Glomerular endothelial cell (primary cell): ENCODE measurements at places on chromosomes 12 and 14. TPM values are rescaled to one million over a fixed set of nuclear protein-coding genes. Genes with fewer than 3 reads are reported as not detected.

- no peak for DNase-seq
Observed at GRCh38 chr12:116859079-116859478, 22.2 kb downstream of the HRK start.

- DNase-seq: no peak
Observed at GRCh38 chr12:27015730-27016076, 1.5 kb upstream of the TM7SF3 start.

GRCh38 chr12:54831631-54832030, 22.7 kb upstream of the MUCL1 start:
- no peak for DNase-seq

Gene COX8C
- total RNA-seq: not detected in 2 replicates

GRCh38 chr12:93749515-93749914, 72.3 kb downstream of the CRADD start:
- no peak for DNase-seq

Gene KLHL42
- 16.8 and 31.2 TPM in 2 replicates for total RNA-seq

DNA sequence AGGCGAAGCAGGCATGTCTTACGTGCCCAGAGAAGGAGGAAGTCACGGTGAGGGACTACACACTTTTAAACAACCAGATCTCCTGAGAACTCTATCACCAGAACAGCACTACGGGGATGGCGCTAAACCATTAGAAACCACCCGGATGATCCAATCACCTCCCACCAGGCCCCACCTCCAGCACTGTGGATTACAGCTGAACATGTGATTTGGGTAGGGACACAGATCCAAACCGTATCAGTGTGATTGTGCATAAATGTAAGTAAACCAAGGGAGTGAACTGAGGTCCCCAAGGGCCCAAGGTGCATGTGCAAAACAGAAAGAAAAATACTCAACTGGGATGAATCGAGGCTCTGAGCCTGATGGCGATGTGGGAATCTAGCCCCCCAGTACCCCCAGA, 134.2 kb downstream of the DICER1 start:
- DNase-seq: no peak

- DNase-seq: no peak
Observed at GRCh38 chr12:2335109-2335508, 282.3 kb downstream of the CACNA1C start.

DNA sequence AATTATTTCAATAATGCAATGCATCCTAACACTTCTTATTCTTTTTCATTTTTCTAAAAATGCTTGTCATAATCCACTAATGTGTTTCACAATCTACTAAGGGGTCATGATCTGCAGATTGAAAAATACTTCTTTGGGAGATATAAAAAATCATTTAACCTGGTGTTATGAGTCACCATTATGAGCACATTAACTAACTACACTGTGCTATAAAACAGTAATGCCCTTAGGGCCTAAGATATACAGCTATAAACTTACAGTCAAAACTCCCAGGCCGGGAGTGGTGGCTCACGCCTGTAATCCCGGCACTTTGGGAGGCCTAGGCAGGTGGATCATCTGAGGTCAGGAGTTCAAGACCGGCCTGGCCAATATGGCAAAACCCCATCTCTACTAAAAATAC, 14.2 kb downstream of the ATXN2 start:
- DNase-seq: no peak

DNA sequence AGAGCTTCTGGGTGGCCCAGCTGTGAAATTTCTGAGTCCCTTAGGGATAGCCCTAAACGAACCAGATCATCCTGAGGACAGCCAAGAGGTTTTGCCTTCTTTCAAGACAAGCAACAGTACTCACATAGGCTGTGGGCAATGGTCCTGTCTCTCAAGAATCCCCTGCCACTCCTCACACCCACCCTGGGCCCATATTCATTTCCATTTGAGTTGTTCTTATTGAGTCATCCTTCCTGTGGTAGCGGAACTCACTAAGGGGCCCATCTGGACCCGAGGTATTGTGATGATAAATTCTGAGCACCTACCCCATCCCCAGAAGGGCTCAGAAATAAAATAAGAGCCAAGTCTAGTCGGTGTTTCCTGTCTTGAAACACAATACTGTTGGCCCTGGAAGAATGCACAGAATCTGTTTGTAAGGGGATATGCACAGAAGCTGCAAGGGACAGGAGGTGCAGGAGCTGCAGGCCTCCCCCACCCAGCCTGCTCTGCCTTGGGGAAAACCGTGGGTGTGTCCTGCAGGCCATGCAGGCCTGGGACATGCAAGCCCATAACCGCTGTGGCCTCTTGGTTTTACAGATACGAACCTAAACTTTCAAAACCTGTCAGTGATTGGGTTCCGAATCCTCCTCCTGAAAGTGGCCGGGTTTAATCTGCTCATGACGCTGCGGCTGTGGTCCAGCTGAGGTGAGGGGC, 38.9 kb downstream of the DAD1 start:
- no peak for DNase-seq

Gene TXNDC16
- 2.4 and 4.7 TPM in 2 replicates for total RNA-seq

- no peak for DNase-seq
Observed at GRCh38 chr12:70557583-70558191, 79.5 kb downstream of the PTPRB start.

- peak; percentile 95 for DNase-seq
Observed at GRCh38 chr12:46492471-46493085, 120.0 kb upstream of the SLC38A2 start.

Gene SALL2
- total RNA-seq: 2.9 and 4.6 TPM in 2 replicates

GRCh38 chr12:57370072-57370471, 60.8 kb downstream of the R3HDM2 start:
- DNase-seq: no peak

DNA sequence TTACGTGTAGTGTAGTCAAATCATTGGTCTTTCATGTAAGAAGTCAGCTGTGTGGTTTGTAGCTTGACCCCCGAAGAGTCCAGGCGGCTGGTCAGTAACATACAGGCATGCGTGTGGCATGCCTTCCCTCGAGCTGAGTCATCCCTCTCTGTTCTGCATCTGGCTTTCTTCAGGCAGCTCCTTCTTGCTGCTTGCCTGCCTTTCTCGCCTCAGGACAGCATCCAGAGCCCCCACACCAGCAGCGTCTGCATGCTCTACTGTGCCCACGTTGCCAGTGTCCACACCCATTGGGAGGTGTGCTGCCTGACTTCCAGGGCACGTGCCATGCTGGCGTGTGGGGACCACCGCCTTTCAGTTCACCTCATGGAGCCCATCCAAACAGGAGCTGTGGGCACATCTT, 96.8 kb downstream of the EP400 start:
- no peak for DNase-seq

DNA sequence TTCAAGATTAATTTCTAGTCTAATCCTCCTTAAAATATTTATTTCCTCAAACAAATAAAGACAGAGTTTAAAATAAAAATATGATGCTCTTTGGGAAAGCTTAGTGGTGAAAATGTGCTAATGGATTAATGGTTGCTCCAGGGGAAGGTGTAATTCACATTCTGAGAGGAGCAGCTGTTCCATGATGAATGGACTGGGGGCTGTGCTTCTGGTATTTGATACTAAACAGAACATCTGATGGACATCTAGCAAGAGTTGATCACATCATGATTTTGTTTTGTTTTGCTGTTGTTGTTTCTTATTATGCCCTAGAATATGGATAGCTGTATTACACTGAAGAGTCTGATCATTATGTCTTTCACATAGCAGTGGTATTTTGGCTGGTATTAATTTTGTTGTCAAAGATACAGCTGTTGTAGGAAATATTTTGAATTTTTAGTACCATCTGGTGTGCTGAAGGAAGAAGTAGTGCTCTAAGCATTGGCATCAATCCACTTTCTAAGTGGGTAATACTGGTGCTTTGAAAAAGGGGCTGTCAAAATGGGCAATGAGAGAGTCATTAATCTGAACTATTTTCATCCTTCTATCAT, 296.4 kb downstream of the ADAMTS20 start:
- DNase-seq: no peak

Gene DDHD1
- 11.0 and 19.6 TPM in 2 replicates for total RNA-seq

- no peak for DNase-seq
Observed at GRCh38 chr12:104150416-104150815, 12.4 kb upstream of the NFYB start.

Gene ERP27
- total RNA-seq: not detected in 2 replicates

- DNase-seq: no peak
Observed at GRCh38 chr12:68290126-68290525, 36.7 kb upstream of the IL22 start.

Gene MYH6
- total RNA-seq: not detected in 2 replicates

GRCh38 chr12:76144245-76144549, 59.7 kb upstream of the NAP1L1 start:
- DNase-seq: no peak

DNA sequence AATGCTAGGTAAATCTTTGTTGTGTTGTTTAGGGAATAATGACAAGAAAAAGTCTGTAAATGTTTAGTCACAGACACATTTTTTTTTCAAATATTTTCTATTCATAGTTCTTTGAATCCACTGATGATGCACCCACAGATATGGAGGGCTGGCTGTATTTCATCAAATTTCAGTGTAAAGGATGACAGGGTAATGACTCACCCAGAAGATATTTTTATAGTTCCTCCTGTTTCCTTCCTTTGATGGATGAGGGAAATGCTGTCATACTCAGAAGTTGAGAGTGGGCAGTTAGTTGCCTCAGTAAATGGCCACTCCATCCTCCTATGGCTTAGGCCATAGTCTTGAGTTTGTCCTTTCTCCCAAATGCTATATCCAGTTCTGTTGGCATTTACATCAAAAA, 76.9 kb upstream of the REP15 start:
- DNase-seq: no peak

DNA sequence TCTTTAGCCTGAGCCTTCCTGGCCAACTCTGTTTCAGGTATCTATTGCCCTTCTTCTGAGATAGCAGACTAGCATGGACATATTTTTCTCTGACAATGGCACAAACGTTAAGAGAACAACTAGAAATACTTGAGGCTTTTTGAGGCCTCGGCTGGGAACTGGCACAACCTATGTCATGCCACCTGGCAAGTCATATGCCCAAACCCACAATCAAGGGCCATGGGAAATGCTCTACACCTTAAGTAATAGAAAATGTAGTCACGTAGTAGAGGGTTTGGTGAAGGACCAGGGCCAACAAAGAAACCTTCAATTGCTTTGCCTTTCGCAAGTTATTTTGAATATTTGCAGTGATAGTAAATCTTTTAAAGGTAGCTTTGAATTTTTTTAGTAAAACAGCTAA, 325.4 kb downstream of the ZFP36L1 start:
- no peak for DNase-seq

- no peak for DNase-seq
Observed at GRCh38 chr14:37056473-37056872, 115.9 kb downstream of the SLC25A21 start.

DNA sequence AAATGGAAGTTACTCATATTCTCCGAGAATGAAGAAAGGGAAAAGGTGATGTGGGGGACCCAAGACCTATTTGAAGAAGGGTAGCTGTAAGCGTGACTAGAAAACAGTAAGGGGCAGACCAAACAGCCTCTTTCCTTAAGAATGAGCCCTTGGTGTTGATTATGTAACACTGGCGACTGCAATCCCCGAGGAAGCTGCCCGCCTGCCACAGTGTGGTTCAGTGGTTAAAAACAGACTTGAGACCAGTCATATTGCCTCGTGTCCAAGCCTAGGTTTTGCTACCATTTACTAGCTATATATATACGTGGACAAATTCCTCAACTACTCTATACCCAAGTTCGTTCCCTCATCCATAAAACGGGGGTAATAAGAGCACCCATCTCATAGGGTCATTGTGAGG, 49.1 kb downstream of the SSPN start:
- DNase-seq: no peak

- peak; percentile 61 for DNase-seq
Observed at GRCh38 chr12:111812881-111813741, 28.9 kb upstream of the MAPKAPK5 start.

DNA sequence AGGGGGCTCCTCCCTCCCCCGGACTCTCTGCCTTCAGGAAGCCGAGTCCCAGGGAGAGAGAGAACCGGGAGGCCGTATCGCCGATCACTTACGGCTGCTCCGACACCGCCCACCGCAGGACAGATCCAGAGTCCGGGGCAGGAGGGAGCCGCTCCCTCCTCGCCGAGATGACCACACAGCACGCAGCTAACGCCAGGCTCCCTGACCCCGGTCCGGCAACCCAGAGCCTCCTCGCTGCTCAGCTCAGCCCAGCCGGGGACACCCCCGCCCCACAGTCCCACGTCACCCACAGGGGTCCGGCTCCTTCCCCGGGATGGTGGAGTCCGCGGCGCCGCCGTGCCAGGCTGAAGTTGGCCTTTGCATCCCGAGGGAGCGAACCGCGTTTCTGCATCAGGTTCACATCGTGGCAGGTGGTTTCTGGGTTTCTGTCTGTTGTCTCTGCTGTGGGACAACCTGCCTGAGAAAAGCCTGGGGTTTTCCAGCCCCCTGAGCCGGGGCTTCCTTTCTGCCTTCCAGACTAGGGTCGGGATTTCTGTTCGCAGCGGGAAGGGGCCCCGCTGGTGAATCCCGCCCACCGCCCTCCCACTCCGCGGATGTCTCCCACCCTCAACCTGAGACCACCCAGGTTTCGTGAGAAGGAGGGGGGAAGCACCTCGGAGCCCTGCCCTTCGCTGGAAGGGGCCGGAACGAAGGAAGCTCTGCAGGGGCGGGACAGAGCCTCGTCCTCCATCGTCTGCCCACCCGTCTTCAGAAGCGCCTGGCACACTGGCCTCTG, 61.2 kb downstream of the NOC4L start:
- DNase-seq: no peak

DNA sequence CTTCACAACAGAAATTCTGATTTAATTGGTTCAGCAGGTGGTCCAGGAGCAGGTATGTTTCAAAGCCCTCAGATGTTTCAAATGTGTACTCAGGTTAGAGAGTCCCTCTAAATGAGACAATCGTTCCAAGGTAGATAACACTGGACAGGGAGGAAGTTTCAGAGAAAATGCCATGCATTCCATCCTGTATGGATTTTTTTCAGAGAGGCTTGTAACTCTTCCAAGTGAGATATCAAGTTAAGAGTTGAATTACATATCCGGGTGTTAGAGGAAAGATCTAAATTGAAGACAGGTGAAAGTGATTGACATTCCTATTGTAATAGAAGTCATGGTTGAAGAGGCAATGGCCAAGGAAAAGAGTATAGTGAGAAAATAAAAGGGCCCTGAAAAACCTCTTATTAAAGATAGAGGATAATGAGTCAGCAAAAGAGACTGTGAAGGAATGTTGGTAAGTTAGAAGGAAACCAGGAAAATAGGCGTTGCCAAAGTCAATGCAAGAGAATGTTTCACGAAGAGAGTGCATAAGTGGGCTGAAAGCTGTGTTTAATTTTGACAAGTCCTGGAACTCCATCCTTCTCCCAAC, 105.8 kb downstream of the BMP4 start:
- DNase-seq: no peak

DNA sequence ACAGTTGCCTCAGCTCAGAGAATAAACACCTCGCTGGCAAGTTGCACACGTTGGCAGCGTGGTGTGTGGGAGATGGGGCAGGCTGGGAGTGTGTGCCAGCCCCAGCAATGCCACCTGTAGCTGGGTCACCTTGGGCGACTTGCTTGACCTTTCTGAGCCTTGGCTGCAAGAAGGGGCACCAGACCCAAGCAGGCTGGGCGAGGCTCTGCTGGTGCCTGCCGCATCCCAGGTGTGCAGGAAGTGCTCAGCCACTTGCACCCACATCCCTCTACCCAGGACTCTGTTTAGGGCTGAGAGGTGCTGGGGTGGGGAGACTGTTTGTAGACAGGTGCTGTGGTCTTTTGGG, 629 bp downstream of the FAM181A start:
- no peak for DNase-seq
